NCI-H446 (cell line): ENCODE measurements at places on chromosomes 3 and 15.
A peak's percentile ranks its signal among the peaks of the same experiment; 100 is the strongest.

GRCh38 chr3:84967767-84968581 lies 9.2 kb downstream of the CADM2 start:
- DNase-seq: peak; percentile 3

GRCh38 chr3:147420353-147421183 lies 11.4 kb downstream of the ZIC1 start:
- no peak for DNase-seq

GRCh38 chr3:160661660-160662059 lies 15.3 kb upstream of the ARL14 start:
- no peak for DNase-seq

- no peak for DNase-seq
Observed at GRCh38 chr15:61528581-61528910, 299.4 kb upstream of the RORA start.

- no peak for DNase-seq
Observed at GRCh38 chr15:100729461-100729860, 127.1 kb downstream of the ASB7 start.

DNA sequence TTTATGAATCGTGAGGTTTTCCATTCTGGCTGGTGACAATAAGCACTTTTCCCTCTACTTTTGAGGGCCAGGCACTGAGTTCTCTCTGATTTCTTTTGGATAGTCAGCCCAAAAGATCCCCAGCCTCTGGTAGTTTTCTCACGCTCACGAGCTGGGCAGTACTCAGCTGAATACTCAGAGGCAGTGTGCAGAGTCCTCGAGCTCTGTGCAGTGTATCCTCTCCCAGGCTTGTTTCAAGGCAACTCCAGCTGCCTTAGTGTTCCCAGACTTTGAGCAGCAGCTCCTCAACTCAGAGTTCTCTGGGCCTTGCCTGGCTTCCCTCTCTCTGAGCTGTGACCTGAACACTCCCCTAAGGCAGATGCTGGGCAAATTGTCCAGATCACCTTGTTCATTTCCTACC lies 59.1 kb upstream of the IQSEC1 start:
- DNase-seq: no peak
